ENCODE measurements at places on chromosomes 5 and 9.

- DNase-seq = no peak
Measured at GRCh38 chr9:120258096-120258495, 321.9 kb downstream of the CDK5RAP2 start.

- DNase-seq = no peak
Measured at GRCh38 chr5:9182899-9183695, 362.8 kb downstream of the SEMA5A start.

GRCh38 chr9:91771864-91772263, 178.2 kb downstream of the ROR2 start:
- no peak for DNase-seq

GRCh38 chr5:154242964-154243376, 52.4 kb downstream of the GALNT10 start:
- no peak for DNase-seq

DNA sequence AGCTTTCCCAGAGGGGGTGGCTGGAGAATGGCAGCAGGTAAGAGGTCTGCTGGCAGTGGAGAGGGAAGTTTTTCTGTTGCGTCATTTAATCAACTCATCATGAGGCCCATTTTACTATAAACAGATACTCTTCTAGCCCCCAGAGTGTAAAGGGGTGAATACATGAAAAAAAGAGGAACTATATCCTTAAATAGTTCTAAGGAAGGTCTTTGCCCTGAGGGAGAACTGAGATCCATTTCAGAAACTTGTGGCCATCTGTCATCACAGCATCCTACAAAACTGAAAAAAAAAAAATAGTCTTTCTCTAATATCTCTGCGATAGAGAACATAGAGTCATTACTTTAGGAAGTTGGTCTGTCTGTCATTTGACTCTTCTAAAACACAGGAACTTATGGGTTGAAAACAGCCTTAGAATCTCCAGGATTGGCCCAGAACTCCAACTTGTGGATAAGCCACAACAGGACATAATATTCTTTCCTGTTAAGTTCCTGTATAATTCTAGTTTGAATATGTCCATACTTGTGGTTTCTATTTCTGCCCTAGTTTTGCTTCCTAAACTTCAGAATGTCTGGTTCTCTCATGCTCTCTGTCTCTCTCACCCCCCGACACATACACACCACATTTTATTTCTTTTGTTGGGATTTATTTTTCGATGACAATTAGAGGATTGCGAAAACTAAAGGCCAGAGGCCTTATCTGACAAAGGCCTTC, 238.5 kb upstream of the PIK3R1 start:
- DNase-seq = no peak

- no peak for DNase-seq
Measured at GRCh38 chr5:151820271-151820670, 48.5 kb downstream of the G3BP1 start.

DNA sequence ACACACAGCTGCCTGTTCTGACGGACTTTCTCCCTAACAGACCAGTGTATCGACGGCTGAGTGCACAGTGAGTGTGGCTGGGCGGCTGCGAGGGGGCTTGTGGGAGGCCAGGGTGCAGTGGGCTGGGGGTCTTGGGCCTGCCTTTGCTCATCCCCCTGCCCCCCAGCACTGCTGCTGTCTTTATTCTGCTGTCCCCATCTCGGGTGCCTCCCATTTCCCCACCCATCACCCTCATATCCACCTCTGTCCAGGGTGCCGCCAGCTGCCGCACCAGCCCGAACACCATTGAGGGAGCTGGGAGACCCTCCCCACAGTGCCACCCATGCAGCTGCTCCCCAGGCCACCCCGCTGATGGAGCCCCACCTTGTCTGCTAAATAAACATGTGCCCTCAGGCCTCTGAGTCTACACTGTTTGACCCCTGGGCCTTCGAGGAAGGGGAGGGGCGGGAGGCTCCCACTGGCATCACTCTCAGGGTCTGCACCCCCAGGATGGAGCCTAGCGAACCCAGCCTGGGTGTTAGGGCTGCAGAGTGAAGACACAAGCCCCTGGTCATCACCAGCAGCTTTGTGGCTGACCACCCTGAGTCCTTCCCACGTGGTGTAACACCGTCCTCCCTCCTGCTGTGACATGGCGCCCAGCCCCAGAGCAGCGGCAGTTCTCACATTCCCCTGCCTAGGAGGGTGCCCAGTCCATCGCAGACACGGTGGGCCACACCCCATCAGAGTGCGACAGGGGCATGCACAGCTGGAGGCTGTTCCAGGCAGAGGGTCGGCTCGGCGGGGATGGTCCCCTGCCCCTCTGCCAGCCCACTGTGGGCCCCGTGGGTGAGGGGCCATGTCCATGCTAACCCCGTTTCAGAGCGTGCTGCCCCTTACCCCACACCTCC, 4.0 kb downstream of the LCN2 start:
- DNase-seq = no peak

DNA sequence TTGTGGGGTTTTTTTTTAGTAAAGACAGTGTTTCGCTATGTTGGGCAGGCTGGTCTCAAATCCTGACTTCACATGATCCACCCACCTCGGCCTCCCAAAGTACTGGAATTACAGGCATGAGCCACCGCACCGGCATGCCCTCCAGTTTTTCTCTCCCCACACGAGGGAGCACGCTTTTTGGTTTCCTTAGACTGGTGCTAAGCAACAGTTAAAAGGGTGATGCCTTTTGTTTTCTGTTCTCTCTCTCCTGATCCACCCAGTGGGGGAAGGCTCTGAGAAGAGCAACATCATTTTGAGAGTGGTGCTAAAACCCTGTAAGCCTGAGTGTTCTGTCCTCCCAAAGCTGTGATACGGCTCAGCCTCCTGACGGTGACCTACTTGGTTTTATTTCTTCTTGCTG, 146.6 kb downstream of the MAN2A1 start:
- no peak for DNase-seq

Measured in activated naive CD4-positive, alpha-beta T cell (primary cell).